ENCODE measurements at places on chromosomes 5 and 9. TPM values are rescaled to one million over a fixed set of nuclear protein-coding genes. Genes with fewer than 3 reads are reported as not detected.

The TLX3 gene
- total RNA-seq, result not detected

DNA sequence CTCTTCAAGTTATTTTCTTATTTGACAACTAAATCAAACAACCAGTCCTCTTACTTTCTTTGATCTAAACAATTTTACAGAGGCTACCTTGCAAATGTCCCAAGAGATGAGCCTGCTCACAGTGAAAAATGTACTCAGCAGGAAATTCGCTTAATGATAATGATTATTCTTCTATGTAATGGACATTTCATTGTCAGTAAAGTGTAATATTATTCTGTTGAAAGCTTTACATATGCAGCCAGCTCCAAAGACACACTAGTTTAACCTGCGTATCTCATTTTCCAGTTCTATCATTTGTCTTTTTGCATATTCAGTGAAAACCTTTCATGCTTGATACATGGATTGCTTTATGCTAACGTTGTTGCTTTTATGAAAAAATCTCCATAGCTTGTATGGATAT, 758.7 kb upstream of the ZNF608 start:
- no peaks in the 10 kb centered on the region for H3K27me3 ChIP-seq
- no peak overlapping the region for H3K4me3 ChIP-seq
- H3K4me1 ChIP-seq, result no peaks in the 10 kb centered on the region

DNA sequence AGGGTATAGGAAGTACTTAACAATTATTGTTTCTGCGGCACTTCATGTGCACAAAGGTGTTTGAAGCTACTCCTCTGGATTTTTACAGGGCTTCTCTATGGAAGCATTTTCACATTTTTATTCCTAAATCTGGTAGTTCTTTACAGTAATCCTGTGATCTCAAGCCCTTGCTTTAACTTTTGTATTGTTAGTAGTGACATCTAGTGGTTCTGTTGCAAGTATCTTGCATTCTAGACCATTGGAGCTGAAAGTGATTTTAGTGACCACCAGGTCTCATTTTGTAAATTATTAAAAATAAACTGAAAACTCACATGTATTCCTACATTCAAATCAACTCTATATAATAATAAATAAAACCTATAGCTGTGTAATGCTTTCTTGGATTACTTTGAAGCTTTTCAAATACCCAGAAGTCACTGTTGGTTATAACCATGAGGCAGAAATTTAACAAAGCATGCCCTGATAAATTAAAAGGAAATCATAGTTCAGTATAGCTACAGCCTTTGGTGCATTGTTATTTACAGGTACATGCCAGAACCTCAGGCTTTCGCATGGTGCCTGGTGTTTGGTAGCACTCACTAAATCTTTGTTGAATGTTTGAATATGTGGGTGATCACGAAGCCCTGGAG, 18.9 kb downstream of the RPS23 start:
- no peaks in the 10 kb centered on the region for H3K27me3 ChIP-seq
- no peaks in the 10 kb centered on the region for H3K36me3 ChIP-seq
- H3K4me3 ChIP-seq, result no peak overlapping the region
- no peaks in the 10 kb centered on the region for H3K4me1 ChIP-seq

The C1QTNF2 gene
- 0.20 TPM for total RNA-seq

- H3K27ac ChIP-seq, result no peak overlapping the region
- no peaks in the 10 kb centered on the region for H3K36me3 ChIP-seq
- H3K4me3 ChIP-seq, result no peak overlapping the region
- H3K4me1 ChIP-seq, result no peaks in the 10 kb centered on the region
- H3K27me3 ChIP-seq, result no peaks in the 10 kb centered on the region
Measured at GRCh38 chr5:43891112-43891511, 288.1 kb downstream of the NNT start.

- DNase-seq, result no peak
- H3K27me3 ChIP-seq, result no peaks in the 10 kb centered on the region
- peaks cover 5% of the 10 kb centered on the region for H3K4me1 ChIP-seq
- no peaks in the 10 kb centered on the region for H3K36me3 ChIP-seq
- no peak overlapping the region for H3K27ac ChIP-seq
Measured at GRCh38 chr5:102778478-102778877, 23.4 kb downstream of the PAM start.

DNA sequence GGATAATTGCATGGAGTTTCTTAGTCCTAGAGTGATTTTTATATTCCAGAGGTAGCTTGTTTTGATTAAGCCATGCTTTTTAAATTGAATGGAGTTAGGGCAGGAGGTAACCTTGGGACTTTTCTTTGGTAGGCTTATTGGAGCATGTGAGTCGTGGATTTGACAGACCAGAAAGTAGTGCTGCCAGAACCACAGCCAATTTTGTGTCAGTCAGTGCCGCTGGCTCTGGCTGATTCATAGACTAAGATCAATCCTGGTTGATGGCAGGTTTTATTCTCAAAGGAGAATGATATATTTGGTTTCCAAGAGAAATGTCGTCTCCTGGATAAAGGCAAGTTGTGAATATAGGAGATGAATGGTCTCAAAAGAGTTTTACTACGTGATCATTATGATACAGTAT, 20.3 kb downstream of the RAI14 start:
- no peak overlapping the region for H3K4me3 ChIP-seq
- no peak for DNase-seq
- peak overlapping the region; percentile 35 for H3K27ac ChIP-seq
- H3K4me1 ChIP-seq, result peaks cover 44% of the 10 kb centered on the region
- peaks cover 44% of the 10 kb centered on the region for H3K36me3 ChIP-seq

GRCh38 chr5:145739843-145740242, 95.3 kb downstream of the PRELID2 start:
- no peak overlapping the region for H3K27ac ChIP-seq
- no peaks in the 10 kb centered on the region for H3K36me3 ChIP-seq
- no peak overlapping the region for H3K4me3 ChIP-seq
- DNase-seq, result no peak
- H3K27me3 ChIP-seq, result no peaks in the 10 kb centered on the region
- H3K4me1 ChIP-seq, result no peaks in the 10 kb centered on the region

The TMEM215 gene
- total RNA-seq, result not detected

GRCh38 chr5:10266137-10266536, 16.1 kb downstream of the CCT5 start:
- DNase-seq, result peak; percentile 32
- no peak overlapping the region for H3K4me3 ChIP-seq
- peak overlapping the region; percentile 90 for H3K27ac ChIP-seq
- H3K27me3 ChIP-seq, result no peaks in the 10 kb centered on the region

GRCh38 chr5:172574871-172575223, 66.2 kb upstream of the NEURL1B start:
- no peaks in the 10 kb centered on the region for H3K4me1 ChIP-seq
- no peak for DNase-seq
- no peak overlapping the region for H3K27ac ChIP-seq
- no peak overlapping the region for H3K4me3 ChIP-seq

The SPATA31D1 gene
- not detected for total RNA-seq

The IFNA21 gene
- total RNA-seq, result not detected

DNA sequence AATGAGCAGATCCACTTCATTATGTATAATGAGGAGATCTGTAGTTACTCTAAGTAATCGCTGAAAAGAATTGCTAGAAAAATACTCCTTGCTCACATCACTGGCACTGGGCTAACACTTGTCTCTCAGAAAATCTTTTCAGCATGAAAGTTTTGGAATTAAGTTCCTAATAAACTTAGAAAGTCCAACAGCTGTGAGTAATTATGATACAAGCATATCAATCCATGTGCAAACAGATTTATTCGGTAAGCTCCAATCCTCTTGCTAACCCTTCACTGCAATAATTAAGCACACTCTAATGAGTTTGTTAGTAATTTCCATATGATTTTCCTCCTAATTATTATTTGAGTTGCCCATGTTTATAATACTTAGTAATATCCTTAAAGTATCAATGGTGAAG, 652.6 kb upstream of the WWC1 start:
- no peak for DNase-seq
- no peaks in the 10 kb centered on the region for H3K36me3 ChIP-seq
- H3K27ac ChIP-seq, result no peak overlapping the region
- no peaks in the 10 kb centered on the region for H3K27me3 ChIP-seq
- H3K4me3 ChIP-seq, result no peak overlapping the region
- peaks cover 25% of the 10 kb centered on the region for H3K4me1 ChIP-seq

DNA sequence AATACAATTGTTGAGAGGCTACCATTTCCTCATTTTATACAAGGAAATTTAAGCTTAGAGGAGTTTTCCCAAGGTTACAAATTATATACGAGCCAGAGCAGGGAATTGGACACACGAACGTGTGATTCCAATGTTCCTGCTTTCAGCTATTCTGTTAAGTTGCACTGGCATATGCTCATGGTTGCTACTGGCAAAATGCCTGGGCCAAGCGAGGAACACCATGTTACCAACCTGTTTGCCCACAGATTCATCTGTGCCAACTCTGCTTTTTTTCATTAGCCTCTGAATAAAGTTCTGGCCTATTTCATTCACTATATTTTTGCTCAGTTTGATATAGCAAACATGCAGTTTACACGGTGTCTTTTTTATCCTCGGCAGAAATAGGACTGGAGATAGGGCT, 5.1 kb upstream of the C5orf46 start:
- no peak overlapping the region for H3K4me3 ChIP-seq
- H3K27ac ChIP-seq, result no peak overlapping the region
- no peaks in the 10 kb centered on the region for H3K36me3 ChIP-seq
- H3K4me1 ChIP-seq, result peaks cover 13% of the 10 kb centered on the region

DNA sequence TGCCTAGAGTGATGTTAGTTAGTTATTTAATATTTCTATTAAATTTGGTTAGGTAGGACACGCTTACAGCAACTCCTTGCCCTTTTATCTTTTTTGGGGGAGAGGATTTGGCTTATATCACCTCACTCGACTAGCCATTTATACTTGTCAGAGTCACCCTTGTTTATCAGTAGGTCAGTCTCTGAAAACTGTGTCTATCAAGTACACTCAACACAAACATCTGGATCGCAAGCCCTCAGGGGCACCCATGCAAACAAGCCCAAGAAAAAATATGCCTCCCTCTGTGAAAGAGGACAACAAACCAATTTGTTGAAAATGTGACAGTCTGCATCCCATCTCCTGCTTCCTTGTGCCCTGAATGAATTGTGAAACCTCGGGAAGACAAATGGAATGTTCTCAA, 139.9 kb downstream of the PLCXD3 start:
- no peaks in the 10 kb centered on the region for H3K4me1 ChIP-seq
- no peak overlapping the region for H3K27ac ChIP-seq
- no peaks in the 10 kb centered on the region for H3K27me3 ChIP-seq
- H3K36me3 ChIP-seq, result no peaks in the 10 kb centered on the region
- no peak for DNase-seq
- H3K4me3 ChIP-seq, result no peak overlapping the region

- no peak overlapping the region for H3K4me3 ChIP-seq
- no peaks in the 10 kb centered on the region for H3K4me1 ChIP-seq
- H3K27me3 ChIP-seq, result no peaks in the 10 kb centered on the region
- peaks cover 49% of the 10 kb centered on the region for H3K36me3 ChIP-seq
- H3K27ac ChIP-seq, result no peak overlapping the region
Measured at GRCh38 chr5:38923661-38924451, 78.0 kb downstream of the OSMR start.

The P4HA2 gene
- 24.0 TPM for total RNA-seq

The GARIN3 gene
- not detected for total RNA-seq

GRCh38 chr5:139134906-139135305, 63.3 kb downstream of the SIL1 start:
- H3K36me3 ChIP-seq, result no peaks in the 10 kb centered on the region
- H3K27ac ChIP-seq, result no peak overlapping the region
- H3K4me3 ChIP-seq, result no peak overlapping the region

DNA sequence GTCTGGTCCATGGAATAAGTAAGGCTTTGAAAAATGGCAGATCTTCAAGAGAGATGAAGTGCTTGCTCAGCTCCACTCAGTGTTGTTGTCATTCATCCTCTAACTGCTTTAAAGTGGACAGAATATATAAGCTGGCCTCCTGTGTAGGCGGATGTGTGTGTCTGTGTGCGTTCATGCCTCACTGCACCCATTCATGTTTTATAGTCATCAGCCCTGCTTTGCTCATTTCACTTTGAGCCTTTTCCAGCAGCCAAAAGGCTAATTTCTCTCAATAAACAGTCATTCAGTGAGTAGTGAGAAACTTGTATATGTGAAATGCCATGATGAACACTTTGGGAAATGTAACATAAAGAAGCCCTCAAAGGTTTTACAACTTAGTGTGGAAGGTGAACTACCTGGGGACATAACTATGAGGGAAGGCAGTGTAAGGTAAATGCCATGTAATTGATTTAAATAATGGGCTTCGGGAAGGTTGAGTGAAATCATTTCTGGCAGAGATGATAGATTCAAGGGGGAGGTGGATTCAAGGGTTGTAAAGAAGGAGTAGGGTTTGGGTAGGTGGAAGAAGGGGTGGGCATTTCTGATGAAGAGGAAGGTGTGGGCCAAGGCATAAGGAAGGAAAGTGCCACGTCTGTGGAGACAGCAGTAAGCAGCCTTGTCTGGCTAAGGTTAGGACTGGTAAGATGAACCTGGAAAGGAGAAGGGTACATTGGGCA, 15.7 kb downstream of the TTC23L start:
- no peaks in the 10 kb centered on the region for H3K4me1 ChIP-seq
- H3K4me3 ChIP-seq, result no peak overlapping the region
- H3K27me3 ChIP-seq, result no peaks in the 10 kb centered on the region
- H3K27ac ChIP-seq, result no peak overlapping the region

- H3K27ac ChIP-seq, result no peak overlapping the region
- no peaks in the 10 kb centered on the region for H3K4me1 ChIP-seq
- H3K36me3 ChIP-seq, result no peaks in the 10 kb centered on the region
- H3K4me3 ChIP-seq, result no peak overlapping the region
- no peaks in the 10 kb centered on the region for H3K27me3 ChIP-seq
Measured at GRCh38 chr9:6712041-6712440, 45.7 kb upstream of the KDM4C start.

The LOX gene
- 2.8 TPM for total RNA-seq

GRCh38 chr5:180326989-180327565, 26.1 kb downstream of the GFPT2 start:
- H3K36me3 ChIP-seq, result no peaks in the 10 kb centered on the region
- no peak for DNase-seq
- H3K27me3 ChIP-seq, result no peaks in the 10 kb centered on the region
- no peak overlapping the region for H3K27ac ChIP-seq
- H3K4me1 ChIP-seq, result peaks cover 30% of the 10 kb centered on the region

The SLC6A7 gene
- total RNA-seq, result not detected

DNA sequence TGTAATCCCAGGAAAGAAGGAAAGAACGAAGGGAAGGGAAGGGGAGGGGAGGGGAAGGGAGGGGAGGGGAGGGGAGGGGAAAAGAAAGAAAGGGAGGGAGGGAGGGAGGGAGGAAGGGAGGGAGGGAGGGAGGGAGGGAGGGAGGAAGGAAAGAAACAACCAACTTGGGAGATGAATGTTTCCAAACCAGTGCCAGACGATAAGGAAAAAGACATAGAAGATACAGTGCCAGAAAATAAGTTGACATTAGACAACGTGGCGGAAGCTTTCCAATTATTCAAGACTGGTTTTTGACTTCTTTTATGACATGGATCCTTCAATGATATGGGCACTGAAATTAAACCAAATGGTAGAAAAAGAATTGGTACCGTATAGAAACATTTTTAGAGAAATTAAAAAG, 181.2 kb upstream of the POU5F2 start:
- H3K27ac ChIP-seq, result no peak overlapping the region
- H3K4me1 ChIP-seq, result peaks cover 9% of the 10 kb centered on the region
- H3K36me3 ChIP-seq, result no peaks in the 10 kb centered on the region
- H3K27me3 ChIP-seq, result no peaks in the 10 kb centered on the region
- DNase-seq, result no peak

GRCh38 chr9:114836769-114837168, 30.9 kb upstream of the TNFSF15 start:
- H3K36me3 ChIP-seq, result no peaks in the 10 kb centered on the region
- no peak overlapping the region for H3K4me3 ChIP-seq
- H3K27ac ChIP-seq, result no peak overlapping the region
- no peaks in the 10 kb centered on the region for H3K4me1 ChIP-seq
- DNase-seq, result no peak
